ENCODE measurements at places on chromosomes 12 and 14.

DNA sequence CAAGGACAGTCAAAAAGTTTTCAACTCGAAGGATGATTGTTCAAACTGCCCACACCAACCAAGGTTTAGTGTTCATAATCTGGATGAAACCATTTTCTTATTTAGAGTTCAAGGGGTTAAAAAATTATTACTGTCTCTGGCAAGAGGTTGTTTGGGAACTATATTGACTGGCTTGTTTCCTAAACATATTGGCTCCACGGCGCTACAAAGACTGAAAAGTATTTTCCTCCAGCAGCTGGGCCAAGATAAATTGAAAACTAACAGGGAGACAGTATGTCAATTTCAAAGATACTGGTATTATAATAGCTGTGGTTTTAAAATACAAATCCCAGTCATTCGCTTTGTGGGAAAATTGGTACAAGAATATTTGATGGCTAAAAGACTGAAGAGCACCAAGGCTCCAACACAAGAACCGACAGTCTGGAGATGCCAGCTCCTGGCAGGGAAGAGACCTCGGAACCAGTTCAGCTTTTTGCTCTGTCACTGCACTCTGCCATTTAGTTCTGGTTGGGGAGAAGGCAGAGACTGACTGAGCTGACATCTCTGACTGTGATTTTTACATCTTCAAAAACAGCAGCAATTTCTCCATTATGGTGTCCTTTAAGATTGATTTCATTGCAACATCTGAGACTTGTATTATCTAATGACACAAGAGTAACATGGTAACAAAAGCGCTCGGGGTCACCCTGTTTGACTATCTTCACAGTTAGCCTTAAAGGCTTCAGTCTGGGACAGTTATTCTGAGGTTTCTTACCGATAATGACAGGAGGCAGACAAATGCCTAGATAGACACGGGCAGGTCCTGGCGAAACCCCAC, 62.0 kb downstream of the ST8SIA1 start:
- DNase-seq = no peak

DNA sequence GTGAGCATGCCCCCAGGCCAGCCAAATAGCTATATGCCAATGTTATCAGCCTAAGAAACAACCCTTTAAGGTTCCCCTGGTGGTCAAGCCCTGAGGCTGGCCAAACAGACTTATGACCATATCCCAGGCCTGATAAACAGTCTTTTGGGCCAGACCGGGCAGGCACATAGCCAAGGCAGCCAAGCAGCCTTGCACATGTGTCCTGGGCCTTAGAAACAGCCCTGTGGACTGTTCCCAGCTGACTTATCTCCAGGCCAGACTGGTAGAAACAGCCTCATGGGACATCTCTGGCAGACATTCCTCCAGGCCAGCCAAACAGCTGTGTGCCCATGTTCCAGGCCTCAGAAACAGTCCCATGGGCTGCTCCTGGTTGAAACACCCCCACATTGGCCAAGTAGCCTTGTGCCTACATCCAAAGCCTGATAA, 295.0 kb upstream of the MGAT4C start:
- no peak for DNase-seq

DNA sequence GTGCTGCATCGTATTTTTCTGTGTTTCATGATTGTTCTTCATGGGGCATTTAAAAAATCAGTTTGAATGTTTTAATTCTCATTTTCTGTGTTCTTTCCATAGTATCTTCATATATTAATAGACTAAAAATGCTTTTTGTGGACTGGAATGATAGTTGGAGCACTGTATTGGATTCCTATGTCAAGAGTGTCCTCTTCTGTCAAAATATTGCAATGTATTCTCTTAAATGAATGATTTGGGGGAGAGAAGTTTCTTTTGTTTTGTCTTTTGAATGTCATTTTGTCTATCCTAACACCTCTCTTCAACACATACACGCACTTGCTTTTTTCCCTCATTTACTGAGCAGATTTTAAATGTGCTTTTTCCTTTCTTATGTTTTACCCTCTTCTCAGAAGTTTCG, 4.7 kb upstream of the EIF2S3B start:
- DNase-seq = no peak

DNA sequence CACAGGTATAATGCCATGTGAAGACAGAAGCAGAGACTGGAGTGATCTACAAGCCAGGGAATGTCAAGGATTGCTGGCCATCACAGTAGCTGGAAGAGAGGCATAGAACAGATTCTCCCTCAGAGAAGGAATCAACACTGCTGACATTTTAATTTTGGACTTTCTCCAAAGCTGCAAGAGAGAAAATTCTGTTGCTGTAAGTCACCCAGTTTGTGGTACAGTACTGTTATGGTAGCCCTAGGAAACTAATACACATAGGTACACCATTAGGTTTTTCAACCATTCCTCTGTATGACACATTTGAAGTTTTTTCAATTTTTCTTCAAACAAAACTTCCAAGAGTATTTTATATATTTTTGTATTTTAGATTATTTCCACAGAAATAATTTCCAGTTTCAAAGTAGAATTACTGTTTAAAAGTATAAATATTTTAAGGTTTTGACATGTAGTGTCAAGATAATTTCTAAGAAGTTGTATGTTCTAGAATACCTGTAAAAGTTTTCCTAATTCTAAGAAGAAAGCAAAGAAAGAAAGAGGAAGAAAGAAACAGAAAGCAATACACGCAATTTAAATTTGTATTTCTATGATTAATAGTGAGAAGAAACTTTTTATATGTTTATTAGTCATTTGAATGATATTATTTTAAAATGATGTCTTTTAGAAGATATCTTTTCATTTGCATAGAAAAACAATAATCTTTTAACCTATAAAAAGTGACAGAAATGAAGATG, 64.9 kb upstream of the CATSPERB start:
- DNase-seq = no peak

- DNase-seq = peak; percentile 48
These were observed 57.2 kb upstream of the RIN3 start for GRCh38 chr14:92456215-92457015.

Data from NCI-H1694 treated with DMSO at 0.1 percent for 48 hours (cell line).